ENCODE measurements at places on chromosomes 4 and X. TPM values are rescaled to one million over a fixed set of nuclear protein-coding genes. Genes with fewer than 3 reads are reported as not detected.
A peak's percentile ranks its signal among the peaks of the same experiment; 100 is the strongest.

DNA sequence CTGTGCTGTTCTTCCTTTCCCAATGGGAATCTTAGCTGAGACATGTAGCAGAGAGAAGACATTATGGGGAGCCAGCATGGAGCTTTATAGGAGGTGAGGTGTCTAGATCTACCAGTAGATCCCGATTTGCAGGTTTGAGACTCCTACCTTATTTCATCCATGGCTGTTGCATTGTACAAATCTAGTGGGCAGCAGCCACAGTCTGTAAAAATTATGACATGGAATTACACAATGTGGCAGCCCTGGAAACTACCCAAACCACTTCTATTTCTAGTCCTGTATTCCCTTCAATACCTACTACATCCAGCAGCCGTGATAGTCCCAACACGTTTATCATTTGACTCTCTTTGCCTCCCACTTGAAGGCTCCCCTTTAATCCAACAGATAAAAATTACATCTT, 8.1 kb downstream of the ATP7A start:
- no peak for DNase-seq

The LIMCH1 gene
- total RNA-seq, result 64.9 TPM

DNA sequence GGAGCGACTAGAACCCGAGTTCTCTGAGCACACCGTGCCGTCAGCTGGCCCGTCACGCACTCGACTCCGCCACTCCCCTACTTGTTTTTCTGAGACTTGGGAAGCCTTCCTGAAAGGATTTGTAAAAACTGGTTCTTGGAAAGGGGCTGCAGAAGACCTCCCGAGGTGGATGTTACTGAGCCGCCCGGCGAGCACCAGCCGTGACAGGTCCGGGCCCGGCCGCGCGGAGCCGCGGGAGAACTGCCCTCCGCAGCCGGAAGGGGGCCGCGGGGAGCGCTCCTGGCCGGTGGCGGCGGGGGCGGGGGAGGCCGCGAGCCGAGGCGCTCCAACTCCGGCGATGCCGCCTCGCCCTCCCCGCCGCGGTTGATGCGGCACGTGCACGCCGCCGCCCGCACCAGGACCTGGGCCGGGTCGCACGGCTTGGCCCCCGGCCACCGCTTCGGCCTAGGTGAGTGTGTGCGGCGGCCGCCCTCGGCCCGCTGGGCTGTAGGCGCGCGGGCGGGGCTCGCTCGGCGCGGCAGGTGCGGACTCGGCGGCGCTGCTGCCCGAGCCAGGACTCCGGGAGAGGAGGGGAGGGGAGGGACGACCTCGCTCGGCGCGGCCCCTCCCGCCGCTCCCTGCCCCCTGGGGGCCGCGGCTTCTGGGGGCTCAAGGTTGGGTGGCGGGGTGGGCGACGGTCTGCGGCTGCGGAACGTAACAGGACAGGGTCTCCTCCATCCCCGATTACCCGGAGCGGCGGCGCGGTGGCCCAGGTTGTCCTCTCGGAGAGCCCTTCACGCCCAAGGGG, 1.7 kb downstream of the SPRY1 start:
- DNase-seq, result peak; percentile 44

DNA sequence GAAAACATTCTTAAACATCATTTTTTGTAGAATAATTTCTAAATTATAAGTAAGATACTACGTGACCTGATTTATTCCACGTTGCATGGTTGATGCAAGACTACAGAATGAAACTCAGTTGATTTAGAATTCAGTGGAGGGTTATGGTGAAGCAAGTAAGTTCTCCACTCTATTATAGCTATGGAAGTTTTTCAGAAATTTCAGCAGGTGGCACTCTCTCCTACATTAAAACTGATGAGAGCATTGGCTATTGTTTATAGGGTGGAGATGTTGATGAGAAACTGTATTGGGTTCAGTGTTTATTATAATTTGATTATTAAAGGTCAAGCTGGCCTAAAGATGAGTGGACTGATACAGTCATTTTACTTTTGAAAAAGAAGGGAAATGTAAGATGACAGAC, 88.0 kb downstream of the FNIP2 start:
- peak; percentile 86 for DNase-seq

DNA sequence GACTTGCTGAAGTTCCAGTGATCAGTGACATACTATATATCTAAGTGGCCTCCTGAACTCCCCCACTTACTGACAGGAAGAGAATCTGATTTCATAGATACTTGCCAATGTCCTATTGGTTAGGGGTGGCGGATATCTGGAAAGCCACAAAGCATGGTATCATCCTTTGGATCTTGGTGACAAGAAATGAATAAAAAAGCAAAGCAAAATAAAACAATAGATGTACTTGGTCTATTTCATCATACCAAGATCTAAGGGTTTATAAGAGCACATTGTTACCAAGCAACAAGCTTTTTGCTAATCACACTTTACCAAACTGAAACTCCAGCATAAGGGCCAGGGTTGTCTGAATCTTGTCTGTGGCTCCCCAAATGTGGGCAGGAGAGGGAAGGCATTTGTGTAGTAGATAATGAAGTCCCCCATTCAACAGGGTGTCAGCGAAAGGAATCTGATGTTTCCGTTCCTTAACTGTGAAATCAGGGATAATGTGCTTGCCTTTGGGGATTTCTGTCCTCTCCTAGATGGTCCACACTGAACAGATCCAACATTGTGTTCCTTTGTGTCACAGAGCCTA, 125.0 kb upstream of the SMIM10 start:
- no peak for DNase-seq

The BMPR1B gene
- total RNA-seq, result 14.1 TPM

- DNase-seq, result no peak
Measured at GRCh38 chr4:105225500-105225899, 78.8 kb downstream of the TET2 start.

The MAPK10 gene
- 99.1 TPM for total RNA-seq

The IRS4 gene
- 12.3 TPM for total RNA-seq

The CRLF2 gene
- total RNA-seq, result not detected

GRCh38 chr4:157591245-157591644, 370.7 kb downstream of the GRIA2 start:
- DNase-seq, result no peak

- no peak for DNase-seq
Measured at GRCh38 chr4:25807102-25807728, 55.6 kb downstream of the SEL1L3 start.

DNA sequence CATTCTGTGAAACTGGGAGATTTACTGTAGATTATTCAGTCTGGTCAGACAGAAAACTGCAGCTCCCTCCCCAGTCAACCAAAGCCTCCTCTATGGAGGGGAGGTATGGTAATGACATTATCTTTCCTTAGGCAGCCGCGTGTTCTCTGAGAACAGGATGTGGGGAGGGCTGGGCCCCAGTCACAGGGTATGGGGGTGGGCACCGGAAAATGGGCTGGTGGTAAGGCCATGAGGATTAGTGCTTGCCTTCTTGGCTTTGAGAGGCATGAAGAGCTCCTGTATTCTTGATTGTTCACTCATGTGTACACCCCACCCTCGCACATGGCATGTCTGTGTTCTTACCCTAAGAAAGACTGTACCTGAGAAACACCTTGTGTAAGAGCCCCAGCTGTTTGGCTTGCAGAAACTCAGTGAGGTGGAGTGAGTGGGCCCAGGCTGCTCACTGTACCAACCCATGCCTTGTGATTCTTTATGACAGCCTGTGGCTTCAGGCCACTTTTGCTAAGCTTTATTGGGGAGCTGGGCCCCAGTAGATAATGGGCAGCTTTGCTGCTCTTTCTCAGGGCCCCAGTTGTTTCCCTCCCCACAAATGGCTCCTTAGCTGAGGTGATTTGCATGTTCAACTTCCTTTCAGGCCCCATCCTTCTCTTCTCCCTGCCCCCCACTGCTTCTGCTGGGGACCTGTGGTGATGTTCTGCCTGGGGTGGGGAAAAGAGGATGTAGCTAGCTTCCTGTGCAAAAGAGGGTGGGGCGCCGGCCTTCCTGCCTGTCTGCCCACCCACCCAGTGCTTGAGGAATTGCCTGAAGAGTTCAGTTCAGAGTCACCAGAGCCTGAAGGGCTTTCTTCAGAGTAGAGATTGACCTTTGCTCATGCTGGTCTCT, 30.7 kb downstream of the MSN start:
- DNase-seq, result no peak

GRCh38 chrX:20412871-20413486, 146.3 kb upstream of the RPS6KA3 start:
- no peak for DNase-seq

The VCX2 gene
- not detected for total RNA-seq

- no peak for DNase-seq
Measured at GRCh38 chr4:165136529-165136928, 23.9 kb upstream of the TMEM192 start.

DNA sequence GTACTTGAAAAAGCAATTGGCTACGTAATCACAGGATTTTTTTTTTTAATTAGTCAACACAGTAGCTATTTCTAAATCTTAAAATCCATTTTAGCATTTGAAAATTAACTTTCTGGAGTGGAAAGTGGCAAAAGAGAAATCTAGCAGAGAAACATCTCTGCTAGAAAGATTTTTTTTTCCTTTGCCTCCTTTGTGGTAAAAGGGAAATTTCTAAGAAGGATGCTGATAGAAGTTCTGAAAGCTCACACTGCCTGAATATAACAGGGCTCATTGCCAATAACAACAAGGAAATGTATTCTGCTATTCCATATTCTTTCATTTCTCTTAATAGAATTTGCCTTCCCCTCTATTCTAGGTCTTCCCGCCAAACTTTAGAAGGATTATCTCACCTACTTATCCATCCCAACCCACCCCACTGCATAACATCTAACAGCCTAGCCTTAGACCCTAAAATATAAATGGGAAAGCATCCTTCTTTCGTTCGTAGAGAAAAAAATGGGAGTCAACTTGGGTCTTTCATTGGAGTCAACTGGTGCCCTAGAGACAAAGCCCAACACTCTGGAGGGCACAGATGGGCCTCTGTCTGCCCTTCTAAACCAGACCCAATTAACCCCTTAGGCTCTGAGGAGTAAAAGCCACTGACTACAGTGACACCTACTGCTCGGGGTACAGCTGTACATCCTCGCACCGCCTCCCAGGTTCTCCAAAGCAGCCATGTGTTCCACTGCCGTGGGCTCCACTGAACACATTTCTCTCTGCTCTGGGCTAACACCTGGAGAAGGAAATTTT, 103.9 kb downstream of the MAML3 start:
- DNase-seq, result no peak

GRCh38 chr4:78653655-78654054, 102.1 kb downstream of the ANXA3 start:
- DNase-seq, result peak; percentile 73

The MGARP gene
- 1.1 TPM for total RNA-seq

GRCh38 chr4:99404595-99405287, 30.4 kb downstream of the ADH7 start:
- no peak for DNase-seq

DNA sequence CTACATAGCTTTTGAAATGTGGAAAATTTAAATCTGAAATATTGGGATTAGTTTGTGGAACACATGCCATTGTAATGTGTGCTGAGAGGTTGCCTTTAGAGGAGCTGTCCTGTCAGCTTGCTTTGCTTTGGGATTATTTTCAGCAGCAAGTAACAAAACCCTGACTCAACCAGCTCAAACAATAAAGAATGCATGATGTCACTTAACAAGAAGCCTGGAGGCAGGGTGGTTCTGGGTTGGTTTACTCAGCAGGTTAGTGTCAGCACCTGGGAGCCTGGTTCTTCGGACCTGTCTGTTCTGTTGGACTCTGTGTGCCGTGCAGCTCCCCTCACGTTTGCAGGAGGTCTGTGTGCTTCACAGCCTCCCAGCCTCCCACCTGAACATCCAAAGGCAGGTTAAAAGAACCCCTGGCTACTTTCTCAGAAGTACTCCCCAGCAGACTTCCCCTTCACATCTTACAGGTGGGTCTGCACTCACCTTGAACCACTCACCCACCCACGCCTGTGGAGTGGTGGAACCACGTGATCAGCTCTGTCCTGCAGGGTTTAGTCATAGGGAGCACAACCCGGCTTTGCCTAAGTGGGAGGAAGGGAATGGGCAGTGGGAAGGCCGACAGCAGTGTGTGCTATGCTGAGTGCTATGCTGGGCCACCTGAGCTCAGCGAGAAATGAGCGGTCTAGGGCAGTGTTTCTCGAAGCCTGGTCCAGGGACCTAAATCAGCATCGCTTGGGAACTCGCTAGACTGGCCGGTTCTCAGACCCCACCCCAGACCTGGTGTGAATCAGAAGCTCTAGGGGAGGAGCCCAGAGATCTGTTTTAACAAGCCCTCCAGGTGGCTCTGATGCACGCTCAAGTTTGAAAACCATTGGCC, 20.4 kb downstream of the TMEM131L start:
- no peak for DNase-seq

DNA sequence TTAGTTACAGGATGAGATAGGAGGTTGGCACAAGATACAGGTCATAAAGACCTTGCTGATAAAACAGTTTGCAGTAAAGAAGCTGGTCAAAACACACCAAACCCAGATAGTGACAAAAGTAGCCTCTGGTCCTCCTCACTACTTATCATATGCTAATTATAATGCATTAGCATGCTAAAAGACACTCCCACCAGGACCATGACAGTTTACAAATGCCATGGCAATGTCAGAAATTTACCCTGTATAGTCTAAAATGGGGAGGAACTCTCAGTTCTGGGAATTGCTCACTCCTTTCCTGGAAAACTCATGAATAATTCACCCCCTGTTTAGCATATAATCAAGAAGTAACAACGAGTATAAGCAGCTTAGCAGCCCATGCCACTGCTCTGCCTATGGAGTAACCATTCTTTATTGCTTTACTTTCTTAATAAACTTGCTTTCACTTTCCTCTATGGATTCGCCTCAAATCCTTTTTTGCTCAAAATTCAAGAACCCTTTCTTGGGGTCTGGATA, 1254.4 kb downstream of the PCDH7 start:
- DNase-seq, result no peak

The GNL3L gene
- 23.2 TPM for total RNA-seq

The REPS2 gene
- 35.1 TPM for total RNA-seq

The TMEM271 gene
- total RNA-seq, result 4.4 TPM
